A673 (cell line): ENCODE measurements at places on chromosomes 7 and 10.

- DNase-seq, result no peak
Observed at GRCh38 chr10:117621196-117621595, 78.7 kb downstream of the EMX2 start.

- no peak for DNase-seq
Observed at GRCh38 chr10:124660404-124661125, 83.6 kb downstream of the FAM53B start.

DNA sequence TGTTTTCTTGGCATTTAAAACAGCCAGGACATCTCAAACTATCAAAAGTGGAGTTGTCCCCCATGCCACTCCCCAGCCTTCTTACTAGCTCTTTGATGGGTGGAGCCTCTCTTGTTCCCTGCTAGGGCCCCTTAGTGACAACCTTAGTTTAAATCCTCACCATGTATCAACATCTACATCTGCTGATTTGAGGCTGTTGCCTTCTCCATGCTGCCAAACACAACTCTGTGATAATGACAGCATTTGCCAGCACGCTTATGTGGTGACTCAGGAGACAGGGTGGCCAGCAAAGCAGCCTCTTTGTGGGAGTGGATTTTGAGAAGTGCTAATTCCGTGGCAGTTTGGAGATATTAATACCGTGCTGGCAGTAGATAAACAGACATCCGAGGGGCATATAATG is 145.4 kb downstream of the LRRC4 start:
- DNase-seq, result peak; percentile 40

DNA sequence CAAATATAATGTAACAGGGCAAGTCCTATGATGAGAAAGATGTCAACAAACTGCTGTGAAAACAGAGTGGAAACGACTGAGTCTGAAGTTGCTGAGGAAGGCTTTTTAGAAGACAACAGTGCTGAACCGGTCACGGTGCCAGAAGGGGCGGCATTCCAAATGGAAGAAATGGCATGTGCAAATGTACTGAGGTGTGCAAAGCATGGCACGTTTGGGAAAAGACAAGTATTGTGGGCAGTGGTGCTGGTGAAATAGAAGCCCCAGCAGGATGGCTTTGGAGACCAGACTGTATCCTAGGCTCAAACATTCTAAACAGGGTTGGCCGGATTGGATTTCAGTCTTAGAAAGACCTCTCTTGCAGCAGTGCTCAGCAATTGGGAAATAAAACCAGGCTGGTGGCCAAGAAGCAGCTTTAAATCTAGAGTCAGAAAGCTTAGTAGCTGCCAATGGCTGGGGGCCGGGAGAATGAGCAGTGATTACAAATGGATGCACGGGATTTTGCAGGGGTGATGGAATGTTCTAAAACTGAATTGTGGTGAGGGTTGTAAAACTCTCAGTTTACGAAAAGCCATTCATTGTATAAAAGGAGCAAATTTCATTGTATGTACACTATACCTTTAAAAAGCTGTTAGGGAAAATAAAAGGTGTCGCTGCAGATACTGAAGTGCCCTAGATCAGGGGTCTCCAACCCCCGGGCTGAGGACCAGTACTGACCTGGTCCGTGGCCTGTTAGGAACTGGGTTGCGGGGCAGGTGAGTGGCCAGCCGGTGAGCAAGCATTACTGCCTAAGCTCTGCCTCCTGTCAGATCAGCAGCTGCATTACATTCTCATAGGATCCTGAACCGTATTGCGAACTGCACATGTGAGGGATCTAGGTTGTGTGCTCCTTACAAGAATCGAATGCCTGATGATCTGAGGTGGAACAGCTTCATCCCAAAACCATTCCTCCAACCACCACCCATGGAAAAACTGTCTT is 141.6 kb downstream of the HIBADH start:
- no peak for DNase-seq

- DNase-seq, result no peak
Observed at GRCh38 chr7:96127746-96128145, 194.2 kb downstream of the SLC25A13 start.

DNA sequence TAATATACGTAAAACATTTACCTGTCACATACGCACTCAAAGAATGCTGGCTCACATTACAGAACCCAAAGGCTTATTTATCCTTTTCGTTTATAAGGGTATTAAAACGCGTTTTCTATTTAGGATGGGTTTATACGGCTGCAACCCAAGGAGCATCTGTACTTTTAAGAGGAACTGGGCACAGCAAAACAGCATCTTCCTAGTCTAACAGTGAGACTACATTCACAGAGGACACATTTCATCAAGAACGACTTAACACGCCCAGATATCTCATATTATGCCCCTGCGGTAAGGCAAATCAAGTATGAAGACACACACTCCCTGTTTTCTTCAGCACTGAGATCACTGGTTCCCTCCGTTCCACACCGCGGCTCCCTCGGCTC is 533 bp upstream of the DMTF1 start:
- DNase-seq, result peak; percentile 4

- DNase-seq, result peak; percentile 87
Observed at GRCh38 chr7:102286237-102287110, at the start of gene SH2B2. Gene SH2B2, plus strand, starts transcription at chr7:102286868. Its CDS starts 13,683 bp downstream, at chr7:102300551.

GRCh38 chr7:98334081-98334480 is 52.6 kb downstream of the BRI3 start:
- no peak for DNase-seq

DNA sequence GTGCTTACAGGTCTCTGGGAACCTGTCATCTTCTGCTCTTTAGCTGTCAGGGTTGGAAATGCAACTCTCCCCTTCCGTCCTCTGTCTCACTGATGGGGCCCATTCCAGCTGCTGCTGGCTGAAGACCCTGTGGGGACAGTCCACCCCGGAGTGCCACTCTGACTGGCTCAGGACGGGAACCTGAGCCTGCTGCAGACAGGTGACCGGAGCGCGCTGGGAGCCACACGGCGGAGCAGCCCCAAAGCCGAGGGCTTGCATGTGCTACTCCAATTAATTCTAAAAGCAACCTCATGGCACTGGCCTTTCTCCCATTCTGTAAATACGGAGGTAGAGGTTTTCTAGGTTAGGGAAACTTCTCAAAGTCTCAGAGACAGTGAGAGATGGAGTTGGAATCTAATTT is 223.5 kb upstream of the PITRM1 start:
- DNase-seq, result no peak

DNA sequence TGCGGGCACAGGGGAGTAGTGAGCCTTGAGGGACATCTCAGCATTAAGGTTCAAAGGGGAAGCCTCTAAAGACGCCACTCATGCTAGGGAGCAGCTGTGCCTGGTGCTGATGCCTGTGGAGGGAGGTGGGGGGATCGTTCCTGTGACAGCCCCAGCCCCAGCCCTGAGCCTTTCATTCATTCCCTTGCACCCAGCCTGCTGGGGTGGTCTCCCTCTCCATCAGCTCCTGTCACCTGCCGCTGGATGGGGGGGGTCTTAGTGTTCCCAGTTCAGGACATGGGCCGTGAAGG is 11.6 kb downstream of the ZNF316 start:
- no peak for DNase-seq

GRCh38 chr7:104241538-104242209 is 33.9 kb upstream of the ORC5 start:
- DNase-seq, result peak; percentile 17

GRCh38 chr10:123249894-123250293 is 95.7 kb downstream of the BUB3 start:
- DNase-seq, result no peak

DNA sequence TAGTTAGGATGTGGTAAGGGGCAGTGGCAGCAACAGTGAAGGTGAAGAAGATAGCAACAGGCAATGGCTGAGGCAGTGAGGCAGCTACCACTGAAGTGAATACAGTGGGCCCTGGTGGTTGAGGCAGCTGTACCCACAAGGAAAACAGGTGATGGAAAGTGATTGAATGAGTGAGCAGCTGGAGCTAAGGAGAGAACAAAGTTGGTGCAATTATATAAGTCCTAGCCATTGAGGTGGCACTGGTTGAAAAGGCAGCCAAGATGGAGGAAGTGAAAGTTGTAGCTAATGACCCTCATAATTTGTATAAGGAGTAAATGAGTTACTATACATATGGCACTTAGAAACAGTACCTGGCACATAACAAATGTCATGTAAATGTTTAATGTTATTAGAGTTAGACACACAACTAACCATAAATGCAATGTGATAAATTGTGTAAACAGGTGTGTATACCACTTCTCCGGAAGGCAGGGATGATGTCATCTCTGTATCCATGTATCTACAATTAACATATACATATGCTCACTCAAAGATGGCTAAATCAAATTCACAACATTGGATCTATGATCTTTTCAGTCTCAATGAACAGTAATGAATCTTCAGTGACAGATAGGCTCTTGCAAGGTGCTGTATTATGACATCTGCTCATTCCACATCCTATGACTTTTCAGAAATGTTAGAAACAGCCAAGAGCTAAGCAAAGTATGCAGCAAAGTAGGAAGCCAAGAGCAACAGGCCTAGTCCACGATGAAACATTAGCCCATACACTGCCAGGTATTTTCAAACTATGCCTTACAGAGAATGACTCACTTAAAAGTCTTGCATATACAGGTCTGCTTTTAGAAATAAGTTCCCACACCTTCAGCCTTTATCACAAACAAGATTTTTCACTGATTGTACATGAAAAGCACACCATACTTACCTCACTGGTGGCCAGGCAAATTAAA is 10.7 kb downstream of the XPNPEP1 start:
- no peak for DNase-seq

DNA sequence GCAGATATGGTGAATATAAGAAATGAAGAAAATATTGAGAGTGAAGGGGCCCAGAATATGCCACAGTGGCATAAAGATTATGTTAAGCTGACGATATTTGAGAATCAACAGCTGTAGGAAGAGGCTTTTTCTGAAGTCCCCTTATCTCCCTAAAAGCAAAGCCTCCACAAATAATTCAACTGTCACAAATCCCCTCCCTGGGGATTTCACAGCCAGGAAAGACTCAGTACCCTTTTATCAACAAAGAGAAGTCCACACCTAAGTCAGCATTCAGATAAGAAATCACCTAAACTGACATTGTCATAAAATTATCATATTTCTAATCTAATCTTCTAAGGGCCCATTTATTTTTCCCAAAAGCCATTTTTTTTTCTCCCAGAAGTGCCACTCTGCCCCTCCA is 284.9 kb upstream of the VWC2 start:
- no peak for DNase-seq

DNA sequence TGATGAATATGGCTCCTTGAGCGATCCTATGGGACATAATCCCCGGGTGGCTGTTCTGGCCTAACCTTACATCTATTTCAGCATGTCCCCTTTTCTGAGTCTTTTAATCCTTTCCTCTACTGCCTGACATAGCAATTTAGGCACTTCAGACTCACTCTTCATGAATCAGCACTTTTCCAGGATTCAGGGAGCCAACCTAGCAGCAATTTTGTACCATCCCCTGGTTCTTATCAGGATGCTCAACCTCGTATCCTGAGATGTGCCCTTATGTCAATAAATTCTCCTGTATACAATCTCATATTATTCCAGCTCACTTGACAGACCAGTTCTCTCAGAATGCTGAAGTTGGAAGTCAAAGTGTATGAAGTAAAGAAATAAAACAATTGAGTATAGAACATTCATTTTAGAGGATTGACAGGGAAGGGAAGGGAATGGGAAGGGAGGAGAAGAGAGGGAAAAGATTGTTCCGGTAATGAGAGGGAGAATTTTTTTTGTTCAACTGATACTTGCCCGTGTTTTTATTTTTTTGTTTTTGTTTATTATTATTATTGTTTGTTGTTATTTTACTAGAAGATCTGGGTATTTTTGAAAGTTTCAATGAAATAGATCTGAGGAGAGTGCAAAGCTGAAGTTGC is 8.2 kb upstream of the ZC3HAV1 start:
- DNase-seq, result no peak

GRCh38 chr7:82382276-82382675 is 61.3 kb downstream of the CACNA2D1 start:
- DNase-seq, result no peak

DNA sequence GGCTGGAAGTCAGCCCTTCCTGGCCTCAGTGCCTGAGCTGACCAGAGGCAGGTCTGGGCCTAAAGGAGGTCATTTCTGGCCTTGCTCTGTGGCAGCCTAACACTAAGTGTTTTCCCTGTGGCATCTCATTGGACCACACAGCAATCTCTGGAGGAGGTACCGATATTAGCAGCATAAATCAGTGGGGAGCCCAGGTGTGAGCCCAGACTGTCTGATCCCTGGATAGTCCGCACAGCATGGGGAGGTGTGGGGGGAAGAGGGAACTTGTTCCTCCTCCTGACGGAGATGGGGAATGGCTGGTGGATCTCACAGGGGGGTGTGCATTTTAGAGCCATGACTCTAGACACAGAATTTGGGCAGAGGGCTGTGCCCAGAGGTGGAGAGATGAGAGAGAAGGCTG is 11.0 kb upstream of the PPIF start:
- no peak for DNase-seq

GRCh38 chr10:67772894-67773511 is 65.0 kb downstream of the DNAJC12 start:
- no peak for DNase-seq
